ENCODE measurements at places on chromosomes 2 and 18. TPM values are rescaled to one million over a fixed set of nuclear protein-coding genes. Genes with fewer than 3 reads are reported as not detected.

DNA sequence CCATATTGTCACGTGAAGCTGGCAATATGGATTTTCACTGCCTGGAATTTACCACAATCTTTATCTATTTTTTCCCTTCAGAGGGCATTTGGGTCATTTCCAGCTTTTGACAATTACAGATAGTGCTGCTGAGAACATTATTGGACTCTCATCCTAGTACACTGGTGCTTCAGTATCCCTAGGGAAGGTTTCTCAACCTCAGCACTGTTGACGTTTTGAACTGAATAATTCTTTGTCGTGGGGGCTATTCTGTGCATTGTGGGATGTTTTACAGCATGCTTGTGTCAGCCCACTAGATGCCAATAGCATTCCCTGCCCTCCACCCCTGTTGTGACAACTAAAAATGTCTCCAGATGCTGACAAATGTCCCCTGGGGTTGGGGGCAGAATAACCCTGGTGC is 185.7 kb downstream of the TPGS2 start:
- DNase-seq, result no peak

GRCh38 chr2:172333235-172333977 is 94.0 kb upstream of the ITGA6 start:
- DNase-seq, result no peak

- DNase-seq, result no peak
Observed at GRCh38 chr2:130846686-130847375, 10.1 kb downstream of the ARHGEF4 start.

- no peak for DNase-seq
Observed at GRCh38 chr2:191170773-191171172, 20.0 kb upstream of the STAT4 start.

DNA sequence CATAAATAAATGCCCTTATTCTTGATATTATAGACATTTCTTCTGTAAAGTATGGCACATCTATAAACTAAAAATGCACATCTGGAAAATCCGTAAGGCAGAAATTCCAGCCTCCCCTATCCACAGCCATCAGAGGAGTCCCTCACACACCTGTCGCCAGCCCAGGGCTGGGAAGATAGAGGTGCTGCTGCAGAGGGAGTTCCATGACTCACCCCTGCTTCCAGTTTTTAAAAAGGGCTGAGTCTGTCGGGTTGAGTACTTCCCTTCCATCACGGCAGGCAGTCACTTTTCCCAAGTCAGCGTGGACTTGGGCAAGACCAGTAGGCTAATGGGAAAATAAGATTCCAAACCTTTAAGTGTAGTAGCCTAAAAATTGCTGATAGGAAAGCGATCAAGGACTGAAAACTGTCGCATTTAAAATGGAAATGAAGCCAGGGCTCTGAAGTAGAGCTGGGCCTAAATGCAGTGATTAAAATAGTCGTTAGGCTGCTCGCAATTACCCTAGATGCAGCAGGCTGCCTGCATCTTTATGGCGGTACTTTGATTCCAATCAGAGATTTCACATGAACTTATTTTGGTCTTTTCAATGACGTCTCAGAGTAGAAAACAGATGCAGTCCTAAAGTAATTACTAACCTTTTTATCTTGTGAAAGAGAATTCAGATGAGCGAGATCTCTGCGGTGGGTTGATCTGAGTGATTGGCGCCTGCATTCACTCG is 280.5 kb downstream of the AGAP1 start:
- DNase-seq, result no peak

- DNase-seq, result no peak
Observed at GRCh38 chr2:45909677-45910191, 258.3 kb downstream of the PRKCE start.

DNA sequence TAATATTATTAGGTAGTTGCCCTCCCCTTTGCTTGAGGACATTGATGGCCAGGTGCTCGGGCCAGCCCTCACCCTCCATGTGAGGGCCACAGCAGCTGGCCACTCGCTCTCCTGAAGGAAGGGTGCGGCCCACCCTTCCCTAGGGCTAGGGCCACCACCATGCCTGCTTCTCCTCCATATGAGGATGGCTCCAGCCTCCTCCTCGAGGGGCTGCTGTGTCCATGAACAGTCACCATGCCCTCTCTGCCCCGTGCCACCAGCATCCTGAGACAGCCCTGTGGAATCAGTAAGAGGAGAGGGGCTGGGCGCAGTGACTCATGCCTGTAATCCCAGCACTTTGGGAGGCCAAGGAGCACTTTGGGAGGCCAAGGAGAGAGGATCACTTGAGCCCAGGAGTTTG is 2.4 kb downstream of the GPR17 start:
- DNase-seq, result no peak

RAX gene
- polyA plus RNA-seq, result not detected

WDR7 gene
- 12.1 TPM for polyA plus RNA-seq

RAB27B gene
- polyA plus RNA-seq, result 9.3 TPM

SAG gene
- polyA plus RNA-seq, result 0.25 TPM

RTP5 gene
- not detected for polyA plus RNA-seq

TRABD2A gene
- 23.9 TPM for polyA plus RNA-seq

CDK5R2 gene
- polyA plus RNA-seq, result 0.09 TPM

MARCHF7 gene
- polyA plus RNA-seq, result 204 TPM

GPR39 gene
- 3.3 TPM for polyA plus RNA-seq

CDH2 gene
- 6.2 TPM for polyA plus RNA-seq

Measured in right lung (tissue), 10 donors.